ENCODE measurements at places on chromosomes 2 and 18. TPM values are rescaled to one million over a fixed set of nuclear protein-coding genes. Genes with fewer than 3 reads are reported as not detected.

The CRYBA2 gene
- not detected for polyA plus RNA-seq

The RAB6C gene
- polyA plus RNA-seq: 0.24 TPM

The RND3 gene
- polyA plus RNA-seq: 45.8 TPM

The HES6 gene
- 19.5 TPM for polyA plus RNA-seq

The SPATA3 gene
- polyA plus RNA-seq: not detected

The TMEM37 gene
- 8.3 TPM for polyA plus RNA-seq

The LAMA1 gene
- polyA plus RNA-seq: 1.8 TPM

The PKP4 gene
- polyA plus RNA-seq: 27.0 TPM

The ACMSD gene
- 0.44 TPM for polyA plus RNA-seq

The DOK6 gene
- 3.5 TPM for polyA plus RNA-seq

The RUFY4 gene
- 0.16 TPM for polyA plus RNA-seq

The SMIM21 gene
- polyA plus RNA-seq: not detected

The EHBP1 gene
- polyA plus RNA-seq: 25.7 TPM

The AGBL5 gene
- 17.2 TPM for polyA plus RNA-seq

The ZNF532 gene
- 54.2 TPM for polyA plus RNA-seq

The PID1 gene
- polyA plus RNA-seq: 25.2 TPM

The FHOD3 gene
- 30.8 TPM for polyA plus RNA-seq

The OBSL1 gene
- 138 TPM for polyA plus RNA-seq

The TWIST2 gene
- 5.5 TPM for polyA plus RNA-seq

The CACNB4 gene
- polyA plus RNA-seq: 3.9 TPM

The ZNF236 gene
- polyA plus RNA-seq: 5.9 TPM

The AGFG1 gene
- polyA plus RNA-seq: 47.8 TPM

The SALL3 gene
- polyA plus RNA-seq: not detected

The LDLRAD4 gene
- 9.3 TPM for polyA plus RNA-seq

The SCLY gene
- 8.0 TPM for polyA plus RNA-seq

The PSMA8 gene
- not detected for polyA plus RNA-seq

The SERPINB3 gene
- polyA plus RNA-seq: not detected

The OSBPL1A gene
- 47.1 TPM for polyA plus RNA-seq

The ASXL3 gene
- 5.3 TPM for polyA plus RNA-seq

The KLF7 gene
- 12.5 TPM for polyA plus RNA-seq

The HOXD4 gene
- 8.9 TPM for polyA plus RNA-seq

The IGFBP5 gene
- 468 TPM for polyA plus RNA-seq

The LTBP1 gene
- 51.1 TPM for polyA plus RNA-seq

The CNTNAP5 gene
- polyA plus RNA-seq: 0.03 TPM

The GALNT5 gene
- polyA plus RNA-seq: 1.9 TPM

The SERPINB10 gene
- polyA plus RNA-seq: 0.27 TPM

The NR4A2 gene
- 1.6 TPM for polyA plus RNA-seq

The DSG4 gene
- polyA plus RNA-seq: not detected

The MAP3K19 gene
- polyA plus RNA-seq: not detected

The MTHFD2 gene
- 21.8 TPM for polyA plus RNA-seq

The CCDC74B gene
- 1.1 TPM for polyA plus RNA-seq

The THSD7B gene
- 0.42 TPM for polyA plus RNA-seq

The FTCDNL1 gene
- 1.4 TPM for polyA plus RNA-seq

The DARS1 gene
- polyA plus RNA-seq: 92.3 TPM

The CRYGD gene
- not detected for polyA plus RNA-seq

The CFAP221 gene
- 0.53 TPM for polyA plus RNA-seq

The NGEF gene
- polyA plus RNA-seq: 1.2 TPM

The AGXT gene
- polyA plus RNA-seq: not detected
